ENCODE measurements at places on chromosomes 1 and 21.

GRCh38 chr1:175620376-175620775 is 123.0 kb downstream of the TNR start:
- no peak for DNase-seq

- no peak for DNase-seq
These were observed 389.2 kb downstream of the PLPP3 start for GRCh38 chr1:56189946-56190805.

DNA sequence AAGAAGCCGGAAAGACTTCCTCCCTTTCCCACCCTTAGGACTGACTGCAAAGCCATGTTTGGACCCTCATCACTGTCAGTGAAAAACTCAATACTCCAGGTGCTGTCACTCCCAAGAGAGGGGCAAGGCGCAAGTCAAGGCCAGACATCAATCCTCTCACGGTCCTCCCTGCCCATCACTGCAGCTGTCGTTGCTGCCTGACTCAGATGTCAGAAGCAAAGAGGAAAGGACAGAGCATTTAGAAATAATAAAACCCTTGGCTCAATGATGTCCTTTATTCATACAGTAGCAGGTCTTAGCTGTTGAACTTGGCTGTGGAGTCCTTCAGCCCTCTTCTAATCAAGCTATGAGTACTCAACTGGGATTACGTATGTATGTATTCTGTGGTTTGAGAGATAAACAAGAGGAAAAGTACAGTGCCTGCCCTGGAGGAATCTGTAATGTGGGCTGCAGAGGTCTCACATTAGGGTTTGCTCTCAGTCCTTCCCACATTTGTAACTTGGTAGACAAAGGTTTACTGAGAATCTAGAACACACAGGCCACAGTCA is 13.5 kb downstream of the SUSD4 start:
- no peak for DNase-seq

DNA sequence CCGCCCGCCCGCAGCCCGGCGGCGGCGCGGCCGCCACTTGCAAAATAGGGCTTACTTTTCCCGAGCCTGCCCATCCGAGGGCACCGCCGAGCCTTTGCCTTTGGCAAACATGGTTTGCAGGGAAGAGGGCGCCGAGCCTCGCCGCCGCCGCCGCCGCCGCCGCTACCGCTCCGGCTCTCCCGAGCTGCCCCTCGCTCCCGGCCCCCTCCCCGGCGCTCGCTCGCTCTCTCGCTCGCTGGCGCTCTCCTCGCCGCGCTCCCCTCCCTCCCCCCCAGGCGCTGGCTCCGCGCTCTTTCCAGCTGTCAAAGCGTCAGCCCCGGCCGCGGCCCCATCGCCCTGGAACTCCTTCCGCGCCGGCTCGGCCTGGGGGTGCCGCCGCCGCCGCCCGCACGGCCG is 298 bp downstream of the SSBP3 start:
- no peak for DNase-seq

DNA sequence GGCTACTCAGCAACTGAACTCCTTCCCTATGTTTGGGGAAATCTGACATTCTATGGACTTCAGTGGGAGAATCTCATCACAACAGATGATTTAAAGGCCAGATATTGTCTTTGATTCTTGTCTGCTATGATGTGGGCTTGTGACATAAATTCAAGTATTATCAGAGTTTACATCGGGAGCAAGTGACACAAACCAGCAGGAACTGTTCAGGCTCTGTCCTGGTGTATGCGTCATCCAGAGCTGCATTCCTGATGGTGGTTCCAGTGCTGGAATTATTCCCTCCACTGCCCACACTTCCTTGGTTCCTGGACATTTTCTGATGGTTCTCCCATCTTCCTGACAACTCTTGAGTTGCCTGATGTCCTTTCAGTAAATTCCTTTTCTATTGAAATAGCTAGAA is 10.8 kb upstream of the LSM10 start:
- DNase-seq, result no peak

All from CD14-positive monocyte (primary cell).